NCI-H1417 treated with DMSO at 0.1 percent for 48 hours (cell line): ENCODE measurements at places on chromosomes 7 and 10.

DNA sequence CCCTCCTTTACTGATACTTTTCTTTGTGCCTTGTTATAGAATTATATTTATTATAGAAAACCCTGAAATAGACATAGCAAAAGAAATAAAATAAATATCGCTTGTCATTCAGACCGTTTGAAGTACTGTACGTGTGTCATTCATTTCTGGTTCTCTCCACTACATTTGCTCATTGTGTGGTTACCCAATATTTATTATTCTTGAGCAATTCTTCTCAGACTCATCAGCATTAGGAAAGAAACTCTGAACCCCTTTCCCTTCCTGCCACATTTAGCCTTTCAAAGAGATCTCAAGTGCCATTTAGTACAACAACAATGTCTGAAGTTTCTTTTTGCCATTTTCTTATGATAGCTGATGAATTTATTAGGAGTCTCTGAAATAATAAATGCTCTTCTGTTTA lies 154.1 kb downstream of the KIAA1217 start:
- no peak for DNase-seq

DNA sequence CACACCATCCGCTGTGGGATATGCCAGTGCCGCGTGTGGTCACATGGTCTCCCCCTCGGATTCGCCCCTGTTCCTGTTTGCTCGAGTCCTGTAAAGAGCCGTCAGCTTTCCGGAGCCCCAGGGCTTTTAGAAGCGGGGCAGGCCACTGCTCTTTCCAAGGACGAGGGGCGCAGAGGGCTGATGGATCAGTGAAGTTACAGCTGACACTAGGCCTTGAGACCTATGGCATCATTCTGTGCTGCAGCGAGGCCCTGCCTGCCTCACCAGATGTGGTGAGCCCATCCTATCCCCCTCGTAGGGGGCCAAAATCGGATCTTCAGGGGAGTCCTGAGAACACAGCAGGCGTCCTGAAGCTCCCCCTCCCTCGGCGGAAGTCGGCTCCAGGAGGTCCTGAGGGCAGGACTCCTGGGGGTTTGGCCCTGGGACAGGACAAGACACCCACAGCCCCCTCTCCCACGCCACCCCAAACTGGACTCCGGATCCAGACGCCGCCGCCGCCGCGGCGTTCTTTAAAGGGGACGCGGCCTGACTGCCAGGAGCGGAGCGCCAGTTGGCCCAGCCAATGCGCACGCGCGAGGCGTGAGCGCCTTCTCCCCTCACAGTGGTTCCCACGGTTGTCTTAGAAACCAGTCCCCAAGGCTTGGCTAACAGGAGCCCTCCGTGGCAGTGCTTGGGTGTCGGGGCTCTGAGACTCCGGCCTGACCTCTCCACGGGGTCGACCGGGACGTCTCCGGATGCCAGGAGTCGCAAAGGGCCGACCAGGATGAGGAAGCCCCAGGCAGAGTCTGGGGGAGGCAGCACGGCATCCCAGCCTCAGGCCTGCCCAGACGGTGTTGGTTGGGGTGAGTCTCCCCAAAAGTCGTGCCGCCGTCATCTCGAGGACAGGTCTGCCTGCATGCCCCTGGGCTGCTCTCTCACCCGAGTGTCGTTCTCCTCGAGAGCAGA lies 371.7 kb downstream of the ZNF716 start:
- no peak for DNase-seq

GRCh38 chr7:107559864-107560263 lies 3.9 kb downstream of the COG5 start:
- no peak for DNase-seq

DNA sequence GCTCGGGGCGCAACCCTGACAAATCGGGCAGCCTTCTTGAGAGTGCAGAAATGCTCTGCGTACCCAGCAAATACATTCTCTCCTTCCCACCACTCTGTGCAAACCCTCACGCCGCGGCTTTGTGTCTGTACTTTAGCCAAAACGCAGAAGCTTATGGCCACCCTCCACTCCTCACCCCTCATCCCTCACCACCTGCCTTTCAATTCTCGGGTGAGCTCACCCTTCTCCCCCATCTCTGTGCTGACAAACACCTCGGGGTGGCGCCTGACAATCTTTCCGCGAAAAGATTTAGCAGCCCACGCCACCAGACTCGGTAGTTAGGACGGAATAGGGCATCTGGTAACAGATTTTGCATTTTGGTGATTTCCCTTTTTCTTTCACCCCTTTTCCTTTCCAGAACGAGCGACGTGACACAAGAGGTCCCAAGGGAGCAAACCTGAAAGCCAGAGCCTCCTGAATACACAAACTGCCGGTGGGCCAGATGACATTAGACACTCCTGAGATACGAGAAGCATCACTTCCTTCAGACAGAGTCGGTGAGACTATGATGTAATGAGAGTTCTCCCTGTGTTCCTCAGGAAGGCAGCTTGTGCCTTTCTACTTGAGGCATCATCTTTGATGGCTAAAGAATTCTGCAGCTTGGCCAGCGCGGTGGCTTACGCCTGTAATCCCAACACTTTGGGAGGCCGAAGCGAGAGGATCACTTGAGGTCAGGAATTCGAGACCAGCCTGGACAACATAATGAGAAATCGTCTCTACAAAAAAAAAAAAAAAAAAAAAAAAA lies 671 bp upstream of the ATAD1 start:
- DNase-seq, result no peak

DNA sequence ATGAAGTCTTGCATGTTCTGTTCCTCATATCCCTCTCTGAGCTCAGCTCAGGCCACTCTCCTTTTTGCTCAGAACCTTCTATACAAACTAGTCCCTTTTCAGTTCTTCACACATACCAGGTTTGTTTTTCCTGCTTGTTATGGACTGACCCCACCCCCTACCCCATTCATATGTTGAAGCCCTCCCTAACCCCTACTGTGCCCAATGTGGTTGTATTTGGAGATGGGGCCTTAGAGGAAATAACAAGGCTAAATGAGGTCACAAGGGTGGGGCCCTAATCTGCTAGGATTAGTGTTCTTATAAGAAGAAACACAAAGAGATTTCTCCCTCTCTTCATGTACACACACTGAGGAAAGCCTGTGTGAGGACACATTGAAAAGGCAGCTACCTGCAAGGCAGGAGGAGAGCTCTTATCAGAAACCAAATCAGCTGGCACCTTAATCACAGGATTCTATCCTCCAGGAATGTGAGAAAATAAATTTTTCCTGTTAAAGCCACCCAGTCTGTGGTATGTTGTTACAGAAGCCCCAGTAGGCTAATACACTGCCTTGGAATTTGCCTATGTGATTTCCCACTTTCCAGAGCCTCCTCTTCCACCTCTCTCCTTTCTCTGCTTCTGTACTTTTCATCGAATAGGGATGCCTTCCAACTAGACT lies 67.3 kb upstream of the DNAJB12 start:
- DNase-seq, result no peak

DNA sequence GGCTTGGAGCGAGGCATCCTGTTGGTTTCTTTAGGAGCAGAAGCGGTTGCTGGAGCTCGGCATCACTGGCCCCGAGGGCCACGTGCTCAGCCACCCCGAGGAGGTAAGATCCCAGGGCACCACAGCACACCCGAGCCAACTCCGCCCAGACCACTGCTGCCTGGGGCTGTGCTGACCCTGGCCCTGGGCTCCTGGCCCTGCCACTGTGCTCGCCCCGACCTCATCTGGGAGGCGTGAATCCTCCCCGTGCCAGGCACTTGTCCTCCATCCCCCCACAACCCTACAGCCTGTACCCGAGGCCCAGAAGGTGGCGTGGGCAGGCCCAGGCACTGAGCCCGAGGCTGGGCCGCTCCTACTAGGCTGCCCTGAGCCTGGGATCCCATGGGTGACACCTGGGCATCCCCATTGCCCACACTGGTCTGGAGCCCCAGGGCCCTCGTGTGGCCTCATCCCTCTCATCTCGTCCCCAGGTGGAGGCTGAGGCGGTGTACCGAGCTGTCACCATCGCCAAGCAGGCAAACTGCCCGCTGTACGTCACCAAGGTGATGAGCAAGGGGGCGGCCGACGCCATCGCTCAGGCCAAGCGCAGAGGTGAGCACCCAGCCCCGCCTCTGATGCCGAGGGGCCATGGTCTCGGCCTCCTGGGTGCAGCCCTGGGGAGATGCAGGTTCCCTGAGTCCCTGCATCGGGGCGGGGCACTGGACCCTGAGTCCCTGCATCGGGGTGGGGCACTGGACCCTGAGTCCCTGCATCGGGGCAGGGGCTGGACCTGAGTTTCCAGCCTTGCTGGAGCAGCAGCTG lies 11.8 kb downstream of the DPYSL4 start:
- DNase-seq, result no peak

DNA sequence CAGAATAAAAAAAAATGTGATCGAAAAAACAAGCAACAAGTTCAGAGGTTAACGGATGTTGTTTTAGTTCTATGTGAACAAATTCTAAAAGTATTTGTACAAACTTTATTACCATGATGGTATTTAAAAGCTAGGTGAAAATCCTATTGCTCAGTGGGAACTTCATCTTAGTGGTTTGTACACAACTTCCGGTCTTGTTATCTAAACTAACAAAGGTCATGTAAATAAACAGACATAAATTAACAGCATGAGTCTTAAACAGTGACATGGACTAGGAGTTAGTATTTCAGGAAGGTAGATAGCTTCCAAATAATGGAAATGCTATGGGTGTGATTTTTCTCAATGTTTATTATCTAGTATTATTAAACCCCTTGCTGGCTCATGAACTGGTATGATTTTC lies 83.8 kb downstream of the SPAG6 start:
- DNase-seq, result no peak

GRCh38 chr7:41699516-41699915 lies 3.4 kb downstream of the INHBA start:
- no peak for DNase-seq

- DNase-seq, result no peak
Observed at GRCh38 chr7:29113384-29114102, 32.8 kb downstream of the CPVL start.

- no peak for DNase-seq
Observed at GRCh38 chr7:2120841-2121830, 111.6 kb downstream of the MAD1L1 start.

DNA sequence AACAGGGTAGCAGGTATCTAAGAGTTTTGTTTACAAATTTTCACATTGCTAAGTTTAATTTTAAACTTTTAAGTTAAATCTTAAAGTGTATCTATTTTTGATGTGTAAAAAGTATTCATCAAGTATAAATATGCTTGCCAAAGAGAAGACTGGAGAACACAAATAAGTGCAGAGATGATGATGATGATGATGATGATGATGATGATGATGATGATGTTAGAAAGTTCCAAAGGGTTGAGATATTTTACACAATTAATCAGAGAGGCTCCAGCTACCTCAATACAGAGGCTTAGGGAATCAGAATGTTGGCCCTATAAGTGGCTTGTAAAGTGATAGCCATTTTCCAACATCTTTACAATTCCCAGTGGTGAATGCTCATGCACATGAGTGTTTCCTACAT lies 209.0 kb upstream of the NPVF start:
- DNase-seq, result no peak

- DNase-seq, result no peak
Observed at GRCh38 chr7:46626691-46627310, 705.7 kb upstream of the IGFBP3 start.

DNA sequence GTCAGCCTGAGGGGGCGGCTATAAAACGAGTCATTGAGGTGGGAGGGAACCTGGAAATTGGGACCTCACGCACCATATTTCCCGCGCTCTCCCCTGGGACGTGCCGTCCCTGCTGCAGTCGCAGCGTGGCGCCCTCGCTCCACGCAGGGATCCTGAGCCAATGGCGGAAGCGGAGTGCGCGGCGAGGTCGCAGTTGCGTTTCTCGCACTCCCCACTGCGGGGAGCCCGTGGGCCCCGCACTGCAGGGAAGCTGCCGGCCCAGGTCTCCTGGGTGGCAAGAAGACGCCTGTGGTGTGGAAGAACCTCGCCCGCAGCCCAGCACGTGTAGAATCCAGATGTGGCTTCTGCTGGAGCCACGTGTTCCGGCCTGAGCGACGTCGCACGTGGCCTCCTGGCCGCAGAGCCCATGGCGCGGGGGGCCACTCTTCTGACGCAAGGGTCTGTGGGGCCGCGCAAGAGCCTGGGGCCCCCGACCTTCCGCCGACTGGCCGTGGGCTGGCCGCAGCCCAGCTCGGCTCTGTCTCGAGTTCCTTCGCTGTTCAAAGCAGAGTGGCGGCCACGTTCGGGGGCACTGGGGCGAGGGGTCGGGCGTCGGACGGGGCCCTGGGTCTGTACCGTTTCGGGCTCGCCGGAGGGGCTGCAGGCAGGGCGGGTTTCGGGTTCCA lies 26.4 kb downstream of the HIF1AN start:
- DNase-seq, result no peak

DNA sequence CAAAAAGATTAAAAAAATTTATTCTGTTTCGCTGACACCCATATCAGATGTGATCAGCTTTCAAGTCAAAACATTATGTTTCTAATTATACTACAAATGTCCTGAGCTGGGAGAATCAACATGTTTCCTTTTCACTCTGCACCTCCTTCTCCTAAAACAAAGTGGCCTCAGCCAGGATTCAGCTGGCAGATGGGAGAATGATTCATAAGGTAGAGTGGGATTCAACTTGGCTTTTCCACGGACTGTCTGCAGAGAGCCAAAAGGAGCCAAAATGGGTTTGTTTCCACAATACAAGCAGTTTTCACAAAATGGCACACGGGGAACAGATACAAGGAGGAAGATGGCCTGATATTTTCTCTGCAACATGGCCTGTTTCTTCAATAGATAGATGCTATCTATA lies 376.5 kb upstream of the PRKCQ start:
- DNase-seq, result no peak

DNA sequence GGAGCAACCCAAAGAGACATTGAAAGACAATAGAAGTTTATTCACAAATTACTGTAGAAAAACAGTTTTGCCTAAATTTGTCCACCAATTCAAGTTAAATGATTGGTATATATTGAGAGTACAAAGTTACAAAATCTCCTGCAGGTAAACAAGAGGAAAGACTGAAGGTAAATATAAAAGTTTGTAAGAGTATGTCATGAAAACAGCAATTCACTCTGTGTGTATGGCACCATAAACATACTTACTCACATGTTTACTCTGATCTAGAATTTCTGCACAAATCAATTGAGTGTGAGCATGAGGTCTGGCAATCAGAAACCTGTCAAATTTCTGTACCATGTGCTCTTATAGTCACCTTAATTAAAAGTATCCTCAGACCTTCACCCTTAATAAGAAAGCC lies 800.9 kb upstream of the MBL2 start:
- no peak for DNase-seq

DNA sequence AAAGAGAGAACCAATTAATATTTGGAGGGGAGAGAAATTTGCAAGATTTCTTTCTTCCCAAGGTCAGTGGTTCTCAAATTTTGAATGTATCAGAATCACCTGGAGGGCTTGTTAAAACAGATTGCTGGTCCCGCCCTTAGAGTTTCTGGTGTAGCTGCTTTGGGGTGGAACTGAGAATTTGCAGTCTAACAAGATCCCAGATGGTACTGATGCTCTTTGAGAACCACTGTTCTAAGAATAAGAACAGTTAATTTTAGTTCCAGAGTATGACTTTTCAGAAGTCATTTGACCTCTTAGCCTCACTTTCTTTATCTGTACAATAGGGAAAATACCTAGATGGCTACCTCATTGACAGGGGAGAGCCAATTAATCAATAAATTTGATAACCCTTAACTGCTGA lies 161.6 kb downstream of the PRKG1 start:
- DNase-seq, result no peak

DNA sequence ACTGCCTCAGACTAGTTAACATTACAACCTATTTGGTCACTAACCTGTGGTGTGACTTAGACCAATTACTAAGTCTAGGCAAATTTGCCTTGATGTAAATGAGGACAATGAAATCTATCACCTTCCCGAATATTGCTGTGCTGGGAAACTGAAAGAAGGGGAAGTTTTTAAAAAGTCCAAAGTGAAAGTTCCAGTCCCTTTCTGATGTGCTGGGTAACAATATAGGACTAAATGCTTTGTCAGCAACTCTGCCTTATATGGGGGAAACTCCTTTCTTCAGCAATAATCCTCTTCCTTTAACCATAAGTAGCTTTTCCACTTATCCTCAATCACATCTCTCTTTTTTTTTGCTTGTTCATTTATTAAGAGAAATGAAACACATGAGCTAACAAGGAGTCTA lies 3.9 kb downstream of the PIK3AP1 start:
- DNase-seq, result no peak
